ENCODE measurements at places on chromosomes 7 and 10.

DNA sequence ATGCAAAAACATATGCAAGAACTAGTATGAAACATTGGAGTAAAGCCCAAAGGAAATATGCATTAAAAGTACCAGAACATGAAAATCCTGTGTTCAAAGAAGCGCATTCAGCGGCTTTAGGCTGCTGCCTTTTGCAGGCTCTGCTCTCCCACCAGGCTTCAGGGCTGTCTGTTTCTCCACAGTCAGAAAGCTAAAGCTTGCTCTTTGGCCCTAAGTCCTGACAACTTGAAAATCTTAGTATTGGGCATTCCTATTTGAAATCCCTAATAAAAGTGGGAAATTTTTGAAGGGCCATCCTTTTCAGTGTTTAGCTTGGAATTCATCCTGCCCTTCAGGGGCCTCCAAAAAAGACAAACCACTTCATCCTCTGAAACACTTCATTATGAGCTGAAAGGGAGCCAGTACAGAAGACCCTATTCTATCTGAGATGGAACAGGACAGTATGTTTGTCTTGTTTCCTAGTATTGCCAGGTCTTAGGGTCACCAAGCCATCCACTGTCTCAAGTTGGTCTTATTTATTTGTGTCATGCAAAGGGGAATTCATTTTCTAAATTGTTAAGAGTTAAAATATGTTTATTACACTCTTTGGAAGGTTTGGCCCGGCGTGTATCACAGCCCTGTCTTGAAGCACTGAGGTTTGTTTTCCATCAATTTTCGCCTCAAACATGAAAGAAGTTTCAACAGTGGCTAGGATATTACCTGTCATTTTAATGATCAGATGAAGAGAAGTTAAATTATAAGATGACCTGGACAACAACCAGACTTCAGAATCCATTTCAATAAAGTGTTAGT lies 326.3 kb upstream of the BMPER start:
- no peak for DNase-seq

GRCh38 chr7:80428161-80429054 lies 83.5 kb downstream of the GNAT3 start:
- no peak for DNase-seq

- DNase-seq, result no peak
These were observed 2.8 kb downstream of the EEPD1 start for GRCh38 chr7:36155811-36156361.

DNA sequence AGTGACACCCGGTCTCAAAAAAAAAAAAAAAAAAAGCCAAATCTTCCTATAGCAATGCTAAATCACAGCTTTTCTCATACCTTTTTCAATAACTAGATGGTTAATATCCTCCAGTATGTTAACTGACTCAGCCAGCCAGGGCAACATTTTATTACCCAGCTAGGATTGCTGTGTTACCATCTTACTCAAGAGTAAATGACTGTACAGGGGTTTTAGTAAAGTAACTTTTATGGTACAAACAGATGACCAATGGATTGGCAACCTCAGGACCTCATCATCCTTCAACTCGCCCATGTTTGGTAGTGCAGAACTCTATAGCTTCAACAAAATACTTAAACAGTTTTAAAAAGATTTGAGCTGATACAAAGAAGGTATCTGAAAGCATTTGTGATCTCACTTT lies 59.5 kb downstream of the HBP1 start:
- DNase-seq, result no peak

DNA sequence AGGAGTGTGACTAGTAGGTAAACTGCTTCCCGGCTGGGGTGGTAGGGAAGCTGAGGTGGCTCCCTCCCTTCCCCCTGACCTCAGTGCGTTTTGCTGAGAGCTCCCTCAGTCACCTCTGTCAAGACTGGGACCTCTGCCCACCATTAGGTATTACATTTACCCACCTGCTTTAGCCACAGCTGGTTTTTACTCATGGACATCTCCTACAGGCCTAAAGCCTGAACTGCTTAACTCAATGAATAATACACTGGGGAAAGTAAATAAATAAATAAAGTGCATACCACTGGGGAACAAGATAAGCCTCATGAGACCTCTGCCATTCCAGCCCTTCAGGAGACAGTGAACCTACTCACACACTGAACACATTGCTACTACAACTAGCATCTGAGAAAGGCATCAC lies 38.9 kb upstream of the CDK13 start:
- DNase-seq, result no peak

GRCh38 chr7:76198202-76198601 lies 3.5 kb upstream of the SRRM3 start:
- no peak for DNase-seq

DNA sequence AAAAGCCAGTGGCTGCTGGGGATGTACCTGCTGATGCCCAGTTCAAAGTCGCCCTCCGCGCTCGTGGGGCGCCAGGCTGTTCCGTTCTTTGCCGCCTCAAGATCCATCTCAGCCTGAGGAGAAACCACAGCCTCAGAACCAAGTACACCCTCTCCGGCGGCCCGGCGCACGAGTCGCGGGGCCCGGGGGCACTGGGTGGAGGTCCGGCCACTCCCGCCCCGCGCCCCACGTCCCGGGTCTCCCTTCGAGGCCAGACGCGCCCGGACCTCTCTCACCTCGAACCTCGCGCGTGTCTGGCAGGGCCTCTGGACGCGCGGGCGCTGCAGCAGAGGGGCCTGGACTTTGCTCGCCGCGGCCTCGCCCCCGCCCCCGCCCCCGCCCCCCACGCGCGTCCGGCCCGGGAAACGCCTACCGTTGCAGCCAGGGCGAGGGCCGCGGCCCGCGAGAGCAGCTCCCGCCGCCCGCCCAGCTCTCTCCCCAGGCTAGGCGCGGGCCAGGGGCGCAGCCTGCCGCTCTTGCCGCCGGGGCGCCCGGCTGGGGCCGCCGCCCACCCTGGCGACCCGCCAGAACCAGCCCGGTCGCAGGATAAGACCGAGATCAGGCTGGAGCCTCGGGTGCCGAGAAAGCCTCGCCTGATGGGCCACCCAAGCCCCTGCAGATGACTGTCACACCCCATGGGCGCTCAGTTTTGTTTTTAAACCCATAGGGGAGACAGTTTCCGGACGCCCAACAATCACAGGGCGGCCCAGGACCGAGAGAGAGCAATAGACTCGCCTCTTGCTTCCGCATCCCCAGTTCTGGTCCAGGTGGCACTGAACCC lies at the start of gene ABCB4:
ABCB4 (minus strand) TSS at position 322 of the 820 bp plus-strand sequence; CDS start at position 107, 215 bp downstream.
- DNase-seq, result no peak

DNA sequence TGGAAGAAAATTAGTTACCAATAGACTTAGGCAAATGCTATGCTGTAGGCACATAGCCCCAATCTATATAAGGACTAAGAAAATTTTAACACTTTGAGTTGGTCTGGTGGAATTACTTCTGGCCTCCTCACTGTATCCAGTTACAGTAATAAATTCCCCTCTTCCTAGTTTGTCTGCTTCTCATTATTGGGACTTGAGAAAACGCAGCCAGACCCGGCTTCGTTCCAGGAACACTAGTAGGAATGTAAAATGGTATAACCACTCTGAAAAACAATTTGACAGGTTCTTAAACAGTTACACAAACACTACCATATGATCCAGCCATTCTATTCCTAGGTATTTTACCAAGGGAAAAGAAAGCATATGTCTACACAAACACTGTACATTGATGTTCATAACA lies 150.2 kb downstream of the VPS50 start:
- no peak for DNase-seq

GRCh38 chr10:130721971-130722370 lies 585.8 kb downstream of the GLRX3 start:
- no peak for DNase-seq

DNA sequence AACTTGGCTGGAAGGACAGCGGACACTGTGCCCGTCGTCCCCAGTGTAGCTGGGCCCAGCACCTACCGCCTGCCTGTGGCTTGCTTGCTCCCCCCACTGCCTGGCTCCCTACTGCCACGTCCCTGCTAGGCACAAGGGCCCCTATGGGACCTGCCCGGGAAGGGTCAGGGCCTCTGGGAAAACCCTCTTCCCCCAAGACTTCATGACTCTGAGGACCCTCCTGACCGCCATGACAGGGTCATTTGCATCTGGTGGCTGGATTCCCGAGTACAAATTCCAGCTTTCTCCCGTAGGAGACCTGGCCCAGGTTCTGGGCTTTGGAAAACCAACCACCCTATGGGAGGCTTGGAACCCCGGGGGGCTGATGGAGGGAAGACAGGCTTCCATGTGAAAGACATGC lies 1.4 kb upstream of the MMD2 start:
- DNase-seq, result no peak

Data from stimulated activated CD8-positive, alpha-beta memory T cell treated with anti-CD3 and anti-CD28 coated beads, Interleukin-4, amount 100 ng/mL, for 4 hours (primary cell).